ENCODE measurements at places on chromosomes 12 and 14.
A peak's percentile ranks its signal among the peaks of the same experiment; 100 is the strongest.

DNA sequence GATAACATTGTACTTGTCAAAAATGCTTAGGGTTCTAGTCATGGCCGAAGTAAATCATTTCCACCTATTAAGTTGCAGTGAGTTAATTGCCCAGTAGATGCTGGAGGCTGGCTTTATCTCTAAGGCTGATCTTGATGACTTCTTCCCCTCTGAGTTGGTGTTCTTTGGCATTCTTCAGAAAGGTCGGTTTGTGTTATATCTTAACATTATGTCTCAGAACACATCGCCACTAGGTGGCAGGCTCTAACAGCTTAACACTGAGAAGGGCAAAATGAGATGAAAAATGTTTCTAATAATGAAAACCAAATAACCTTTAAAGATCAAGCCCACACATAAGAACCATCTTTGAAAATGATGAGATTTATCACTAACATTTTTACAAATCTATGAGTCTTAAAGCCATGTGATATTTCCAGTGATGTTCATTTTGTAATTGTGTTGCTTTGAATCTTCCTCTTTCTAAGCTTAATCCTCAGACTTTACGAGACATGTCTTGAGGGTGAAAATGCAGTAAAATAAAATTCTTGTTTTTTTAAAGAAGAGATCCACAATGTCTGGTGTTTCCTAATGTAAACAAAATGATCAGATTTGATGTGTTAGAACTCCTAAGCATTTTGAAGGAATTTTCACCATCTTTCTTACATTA lies 28.6 kb downstream of the SUDS3 start:
- peak; percentile 25 for DNase-seq

- DNase-seq, result no peak
Measured at GRCh38 chr14:69770559-69770958, 3.6 kb downstream of the SRSF5 start.

DNA sequence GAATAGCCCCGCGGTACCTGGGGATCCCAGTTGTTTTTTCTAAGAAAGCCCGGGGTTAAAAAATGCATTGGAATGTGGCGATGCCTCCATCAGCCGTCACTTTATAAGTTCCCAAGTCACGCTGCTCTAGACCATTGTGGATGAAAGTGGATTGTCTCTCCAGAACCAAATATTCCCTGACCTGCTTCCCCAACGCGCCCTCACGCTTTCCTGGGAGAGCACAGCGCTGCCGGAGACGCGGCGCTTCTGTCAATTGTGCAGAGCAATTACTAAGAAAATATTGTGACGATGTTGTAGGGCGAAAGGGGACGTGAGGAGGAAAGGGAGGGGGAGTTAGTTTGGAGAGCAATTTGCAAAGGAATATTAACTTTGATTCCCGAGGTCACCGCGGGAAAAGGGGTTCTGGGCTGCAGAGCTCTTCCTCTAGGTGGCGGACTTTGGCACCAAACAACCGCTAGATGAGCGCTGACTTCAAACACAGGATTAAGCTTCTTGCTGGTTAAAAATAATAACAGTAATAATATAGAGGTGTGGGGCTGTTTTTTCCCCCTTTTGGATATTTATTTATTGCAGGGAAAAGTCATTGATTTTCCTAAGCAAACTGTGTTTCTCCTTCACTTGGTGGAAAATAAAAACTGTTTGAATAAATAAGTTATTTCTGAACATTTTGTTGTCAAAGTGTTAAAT lies 9.6 kb upstream of the FOXG1 start:
- DNase-seq, result no peak

GRCh38 chr14:100432652-100433427 lies 109.7 kb downstream of the SLC25A47 start:
- no peak for DNase-seq

GRCh38 chr12:92223481-92223880 lies 77.8 kb upstream of the BTG1 start:
- no peak for DNase-seq

GRCh38 chr12:120211904-120212283 lies 11.0 kb upstream of the RPLP0 start:
- DNase-seq, result no peak

- DNase-seq, result peak; percentile 25
Measured at GRCh38 chr14:97276573-97276972, 479.4 kb downstream of the VRK1 start.

DNA sequence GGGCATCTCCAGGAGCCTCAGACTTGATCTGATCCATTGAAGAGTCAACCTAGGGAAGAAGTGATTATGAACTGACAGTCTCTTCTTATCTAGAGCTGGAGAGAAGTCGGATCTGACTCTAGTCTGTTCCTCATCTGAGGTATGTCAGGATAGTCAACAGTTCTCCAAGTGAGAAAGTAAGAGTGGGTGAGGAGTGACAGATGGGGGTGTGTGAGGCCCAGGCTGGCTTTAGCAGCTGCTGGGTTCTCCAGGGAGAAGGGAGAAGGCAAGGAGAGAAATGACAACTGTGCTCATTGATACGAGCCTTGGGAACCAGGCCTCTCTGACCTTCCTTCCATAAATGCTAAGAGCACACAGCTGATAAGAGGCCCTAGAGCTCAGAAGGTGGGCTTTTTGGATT lies 53.3 kb downstream of the IRAK3 start:
- no peak for DNase-seq

DNA sequence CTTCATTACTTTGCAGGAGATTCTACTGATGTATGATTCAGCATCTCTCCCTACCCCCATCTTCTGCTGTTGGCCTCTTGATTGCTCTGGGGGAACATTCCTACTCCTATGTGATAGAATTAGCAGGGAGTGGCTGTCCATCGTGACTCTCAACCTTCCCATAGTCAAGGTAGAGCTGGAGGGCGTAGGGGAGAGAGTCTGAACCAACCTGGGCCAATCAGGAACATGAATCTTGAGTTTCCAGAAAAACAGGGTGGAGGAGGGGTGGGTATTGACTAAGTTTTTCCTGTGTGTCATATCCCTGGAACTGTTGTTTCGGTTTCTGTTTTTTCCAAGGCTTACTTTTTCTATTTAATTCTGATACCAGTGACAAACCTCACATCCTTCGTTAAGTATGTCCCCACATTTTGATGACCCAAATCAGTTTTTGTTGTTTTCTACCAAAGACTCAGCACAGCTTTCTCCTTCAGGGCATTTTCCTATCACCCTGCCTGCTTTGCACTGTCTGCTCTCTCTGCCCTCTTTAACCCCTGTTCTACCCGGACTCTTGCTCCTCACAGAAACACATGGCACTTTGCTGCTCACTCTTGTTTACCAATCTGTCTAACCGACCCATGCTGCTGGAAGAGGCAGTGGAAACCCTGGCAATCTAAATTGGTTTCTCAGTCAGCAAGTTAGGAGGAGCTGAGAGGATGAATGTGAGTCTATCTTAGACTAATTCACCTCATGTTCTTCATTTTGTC lies 1428.3 kb downstream of the AACS start:
- DNase-seq, result no peak

GRCh38 chr12:113422030-113422885 lies at the start of gene SDSL:
TSS of gene SDSL (plus strand) at chr12:113422380. CDS start at chr12:113427983, 5,603 bp downstream.
- no peak for DNase-seq

GRCh38 chr14:76152333-76152681 lies 585 bp downstream of the GPATCH2L start:
- DNase-seq, result peak; percentile 75

DNA sequence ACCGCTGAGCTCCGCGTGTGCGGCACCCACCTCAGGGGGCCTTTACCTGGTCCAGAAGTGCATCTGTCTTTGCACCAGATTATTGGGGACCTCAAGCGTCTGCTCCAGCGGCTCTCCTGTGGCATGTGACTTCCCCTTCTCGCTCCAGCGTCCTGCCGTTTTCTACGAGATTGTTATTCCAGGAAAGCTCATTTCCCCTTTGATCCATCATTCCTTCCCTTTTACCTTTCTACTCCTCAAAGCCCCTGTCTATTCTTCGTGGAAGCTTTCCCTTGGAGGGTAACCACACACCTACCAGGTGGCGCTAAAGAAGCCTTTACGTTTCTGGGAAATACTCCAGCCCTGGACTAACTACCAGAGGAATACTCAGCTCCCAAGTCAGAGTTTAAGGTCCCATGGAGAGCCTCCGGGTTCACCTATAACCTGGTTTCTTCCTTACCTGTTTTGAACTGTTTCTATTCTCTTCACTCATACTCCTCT lies 1.5 kb downstream of the FKBP4 start:
- DNase-seq, result no peak

DNA sequence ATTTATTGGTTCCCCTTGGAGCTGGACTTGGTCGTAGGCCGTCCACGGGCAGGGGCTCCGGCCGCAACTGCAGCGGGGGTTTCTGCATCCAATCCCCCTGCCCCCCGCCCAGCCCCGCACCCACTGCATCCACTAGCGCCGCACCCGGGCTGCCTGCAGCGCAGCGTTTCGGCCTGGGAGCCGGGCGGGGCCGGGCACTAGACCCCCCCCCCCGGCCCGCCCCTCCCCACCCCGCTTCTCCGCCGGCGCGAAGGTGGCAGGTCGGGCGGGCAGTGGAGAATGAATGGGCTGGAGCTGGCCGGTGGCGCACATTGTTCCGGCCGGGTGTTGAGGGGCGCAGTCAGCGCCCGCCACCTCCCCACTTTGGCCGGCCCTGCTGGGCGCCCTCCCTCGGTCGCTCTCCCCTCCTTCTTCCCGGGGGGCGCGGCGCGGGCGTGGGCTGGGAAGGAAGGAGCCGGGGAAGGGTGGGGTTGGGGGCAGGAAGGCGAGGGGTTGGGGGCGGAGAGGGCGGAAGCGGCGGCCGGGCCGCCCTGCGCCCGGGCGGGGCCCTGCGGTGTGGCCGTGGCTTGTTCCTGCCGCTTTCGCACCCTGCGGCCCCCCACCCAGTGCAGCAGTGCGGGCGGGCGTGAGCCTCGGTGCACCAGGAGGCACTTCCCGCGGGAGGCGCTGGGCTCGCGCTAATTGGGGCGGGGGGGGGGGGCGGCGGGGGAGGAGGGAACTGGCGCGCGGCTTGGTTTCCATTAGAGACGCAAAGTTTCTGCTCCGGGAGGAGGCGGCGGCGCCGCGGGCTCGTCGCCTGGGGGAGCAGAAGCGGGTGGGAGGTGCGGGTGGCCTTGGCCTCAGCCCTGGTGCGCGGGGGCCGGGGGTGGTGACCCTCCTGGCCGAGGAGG lies 841 bp downstream of the CALM1 start:
- peak; percentile 58 for DNase-seq

GRCh38 chr14:105882626-105883025 lies 356.2 kb downstream of the TMEM121 start:
- no peak for DNase-seq

GRCh38 chr12:12081836-12082497 lies 11.2 kb downstream of the BCL2L14 start:
- no peak for DNase-seq

- no peak for DNase-seq
Measured at GRCh38 chr14:99737451-99737951, 53.4 kb downstream of the CYP46A1 start.

GRCh38 chr12:49946086-49946485 lies 4.5 kb upstream of the AQP2 start:
- DNase-seq, result no peak

GRCh38 chr12:90211017-90211416 lies 502.4 kb upstream of the ATP2B1 start:
- no peak for DNase-seq

- no peak for DNase-seq
Measured at GRCh38 chr12:9667403-9668160, 1.9 kb upstream of the CLEC2D start.

GRCh38 chr12:40832668-40833067 lies 140.4 kb downstream of the CNTN1 start:
- DNase-seq, result no peak

DNA sequence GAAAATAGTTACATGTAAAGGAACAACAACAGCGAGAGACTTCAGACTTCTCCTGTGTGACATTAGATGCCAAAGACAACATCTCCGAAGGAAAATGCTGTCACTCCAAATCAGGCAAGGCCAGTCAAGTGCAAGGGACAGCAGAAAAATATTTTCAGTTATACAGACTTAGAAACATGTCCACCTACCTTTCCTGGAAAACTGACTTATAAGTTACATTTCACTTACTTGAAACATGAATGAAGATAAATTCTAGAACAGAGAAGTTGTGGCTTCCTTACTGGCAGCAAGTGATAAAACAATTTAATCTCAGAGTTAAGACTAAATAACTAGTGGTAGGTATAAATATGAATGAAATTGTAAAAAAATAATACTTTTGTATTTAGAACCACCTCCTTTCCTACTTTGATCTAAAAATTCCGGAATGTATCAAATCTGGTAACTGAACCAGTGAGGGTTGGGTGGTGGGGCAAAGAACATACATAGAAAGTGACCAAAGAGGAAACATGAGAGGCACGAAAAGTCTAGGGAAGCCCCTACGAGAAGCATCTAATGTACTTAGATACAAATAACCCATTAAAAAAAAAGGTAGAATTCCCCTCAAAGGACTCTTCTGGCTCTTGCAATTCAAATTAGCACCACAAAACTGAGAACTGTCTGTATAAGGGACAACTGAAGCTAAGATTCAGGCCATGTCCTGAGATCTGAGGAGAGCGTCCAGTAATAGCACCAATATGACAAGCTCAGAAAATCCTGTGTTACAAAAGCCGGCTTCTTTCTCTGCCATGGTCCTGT lies 21.2 kb downstream of the MTHFD1 start:
- DNase-seq, result no peak

GRCh38 chr12:28425526-28425925 lies 235.3 kb downstream of the CCDC91 start:
- DNase-seq, result no peak

DNA sequence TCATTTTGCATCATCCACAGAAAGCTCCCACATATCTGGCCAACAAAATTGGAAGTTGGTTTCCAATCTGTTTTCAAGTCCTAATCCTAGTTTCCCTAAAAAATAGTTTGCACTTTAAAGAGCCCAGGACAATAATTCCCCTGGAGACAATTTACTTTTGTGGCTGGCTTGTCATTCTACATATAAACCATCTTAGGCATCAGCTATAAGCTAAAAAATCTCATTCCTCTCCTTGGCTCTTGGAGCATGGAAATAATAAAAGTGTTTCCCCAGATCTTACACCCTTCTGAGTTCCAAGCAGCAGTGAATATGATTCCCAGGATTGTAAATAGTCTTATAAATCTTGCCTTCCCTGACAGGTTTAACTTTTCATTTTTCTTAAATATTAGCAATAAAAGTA lies 89.1 kb upstream of the NUDT4 start:
- no peak for DNase-seq

- peak; percentile 43 for DNase-seq
Measured at GRCh38 chr14:104399432-104400155, 180.0 kb upstream of the C14orf180 start.

- DNase-seq, result no peak
Measured at GRCh38 chr12:20807192-20808080, 3.1 kb upstream of the SLCO1B3 start.

DNA sequence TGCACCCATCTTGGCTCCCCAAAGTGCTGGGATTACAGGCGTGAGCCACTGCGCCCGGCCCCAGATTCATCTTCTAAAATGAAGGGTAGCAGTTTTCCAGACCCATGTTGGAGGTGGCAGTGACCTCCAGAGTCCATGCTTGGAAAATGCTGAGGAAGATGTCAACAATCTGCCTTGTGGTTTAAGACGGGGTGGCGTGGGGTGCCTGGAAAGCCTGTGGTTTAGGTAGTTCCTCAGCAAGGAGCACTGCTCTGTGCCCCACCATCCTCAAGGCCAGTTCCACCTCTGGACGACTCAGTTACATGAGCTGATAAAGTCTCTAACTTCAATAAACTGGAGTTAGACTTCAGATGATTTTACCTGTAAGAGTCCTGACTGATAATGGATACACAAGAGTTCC lies 48.6 kb downstream of the DRAM1 start:
- no peak for DNase-seq

- DNase-seq, result no peak
Measured at GRCh38 chr12:75960086-75960910, 71.3 kb downstream of the PHLDA1 start.

Data from CD4-positive, alpha-beta T cell treated with Interleukin-6 at 100 ng/mL for 8 hours (primary cell).